ENCODE measurements at places on chromosomes 11 and 22.

DNA sequence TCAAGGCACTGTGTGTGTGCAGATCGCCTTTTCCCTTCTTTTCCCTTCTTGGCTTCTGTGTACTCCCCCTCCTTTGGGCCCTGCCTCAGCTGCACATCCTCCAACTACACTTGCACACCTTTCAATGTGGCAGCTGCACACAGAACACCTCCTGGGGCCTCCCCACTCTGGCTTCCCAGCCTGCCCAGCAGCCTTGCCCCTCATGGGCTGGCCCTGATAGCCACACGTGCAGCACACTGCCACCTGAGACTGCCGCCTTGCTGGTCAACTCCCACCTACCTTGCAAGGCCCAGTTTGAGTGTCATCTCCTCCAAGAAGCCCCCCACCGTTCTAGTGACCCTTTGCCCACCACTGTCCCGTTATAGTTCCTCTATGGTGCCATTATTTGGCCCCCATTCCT is 77.3 kb upstream of the ARFGAP3 start:
- DNase-seq = no peak

DNA sequence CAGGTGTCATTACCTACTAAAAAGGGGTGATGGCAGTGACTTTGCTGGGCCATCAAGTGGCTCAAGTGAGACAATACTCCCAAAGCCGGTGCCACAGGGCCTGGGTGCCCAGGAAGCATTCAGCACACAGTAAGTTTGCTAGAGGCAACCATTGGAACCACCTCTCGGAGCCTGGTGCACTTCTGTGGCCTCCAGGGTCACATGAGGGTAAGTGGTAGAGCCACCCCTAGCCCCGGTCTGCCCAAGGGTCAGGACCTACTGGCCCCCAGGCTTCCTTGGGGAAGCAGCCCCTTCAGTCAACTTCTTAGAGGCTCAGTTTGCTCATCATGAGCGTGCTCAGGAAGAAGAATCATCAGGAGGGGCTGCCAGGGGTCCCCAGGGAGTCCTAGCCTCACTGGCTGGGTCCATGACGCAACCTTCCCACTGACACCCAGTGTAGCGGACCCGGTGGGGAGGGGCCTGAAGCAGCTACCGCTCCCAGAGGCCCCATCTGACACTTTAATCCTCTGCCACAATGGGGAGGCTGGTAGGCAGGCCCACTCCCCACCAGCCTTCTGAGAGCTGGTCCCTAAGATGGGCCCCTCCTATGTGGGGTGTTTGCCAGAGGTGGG is 17.5 kb upstream of the RASL10A start:
- no peak for DNase-seq

DNA sequence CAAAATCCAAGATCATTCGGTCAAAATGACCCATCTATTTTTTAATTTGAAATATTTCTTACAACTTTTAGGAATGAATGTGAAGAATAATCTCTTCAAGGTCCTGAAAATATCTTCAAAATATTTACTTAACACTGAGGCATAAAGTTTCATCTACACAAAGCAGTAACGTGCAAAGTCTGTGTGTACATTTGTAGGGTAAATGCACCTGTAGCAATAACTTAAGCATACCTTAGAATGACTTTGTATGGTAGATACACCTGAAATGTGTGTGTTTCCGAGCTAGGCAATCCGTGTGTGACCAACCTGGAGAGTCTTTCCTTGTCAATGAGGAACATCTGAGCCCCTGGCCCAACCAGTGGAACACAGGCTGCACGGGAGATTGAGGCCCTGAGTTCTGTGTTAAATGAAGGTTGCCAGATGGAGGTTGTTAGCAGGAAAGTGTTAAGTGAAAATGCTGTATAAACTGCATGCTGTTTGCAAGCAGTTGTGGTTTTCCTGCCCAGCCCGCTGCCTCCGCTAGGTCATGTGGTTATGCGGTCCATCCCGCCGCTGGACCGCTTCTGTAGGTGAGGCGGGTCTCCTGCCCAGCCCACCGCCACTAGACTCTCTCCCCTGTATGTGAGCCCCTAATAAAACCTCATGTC is 7.6 kb upstream of the CTR9 start:
- peak; percentile 64 for DNase-seq

- no peak for DNase-seq
Measured at GRCh38 chr11:32464078-32464477, 28.7 kb upstream of the WT1 start.

- no peak for DNase-seq
Measured at GRCh38 chr11:43532041-43532440, 148.5 kb upstream of the HSD17B12 start.

DNA sequence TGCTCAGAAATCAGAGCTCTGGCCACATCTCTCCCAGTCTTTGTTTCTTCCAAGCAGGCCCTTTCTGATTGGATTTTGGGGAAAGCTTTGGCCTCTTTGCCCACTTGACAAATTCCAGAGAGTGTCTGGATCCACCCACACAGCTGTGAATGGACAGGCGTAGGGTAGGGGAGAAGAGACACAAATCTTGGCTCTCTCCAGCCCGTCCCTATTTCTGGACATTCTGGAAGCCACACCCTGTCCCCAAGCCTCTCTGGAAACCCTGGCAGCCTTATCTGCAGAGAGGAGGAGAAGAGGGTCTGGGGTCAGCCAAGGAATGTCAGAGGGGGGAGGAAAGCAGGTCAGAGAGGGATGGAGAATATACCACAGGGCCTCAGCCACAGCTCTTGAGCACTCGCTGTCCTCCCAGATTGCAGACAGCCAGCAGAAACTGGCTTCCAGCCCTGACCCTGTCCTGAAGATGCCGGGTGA is 59.5 kb upstream of the WNT11 start:
- DNase-seq = no peak

DNA sequence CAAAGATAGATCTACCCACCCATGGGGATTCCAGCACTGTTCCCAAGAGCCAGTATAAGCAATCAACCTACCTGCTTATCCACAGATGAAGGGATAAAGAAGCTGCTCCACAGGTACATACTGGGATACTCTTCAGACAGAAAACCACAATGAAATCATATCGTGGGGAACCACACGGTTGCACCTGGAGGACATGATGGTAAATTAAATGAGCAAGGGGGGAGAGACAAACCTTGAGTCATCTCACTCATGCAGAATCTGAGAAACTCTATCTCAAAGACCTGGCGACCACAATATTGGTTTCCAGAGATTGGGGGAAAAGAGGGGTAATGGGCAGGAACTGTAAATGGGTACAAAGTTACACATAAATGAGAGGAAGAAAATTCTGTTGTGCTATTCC is 14.5 kb downstream of the RGL4 start:
- peak; percentile 27 for DNase-seq

- no peak for DNase-seq
Measured at GRCh38 chr11:27869701-27870100, 169.4 kb upstream of the BDNF start.

DNA sequence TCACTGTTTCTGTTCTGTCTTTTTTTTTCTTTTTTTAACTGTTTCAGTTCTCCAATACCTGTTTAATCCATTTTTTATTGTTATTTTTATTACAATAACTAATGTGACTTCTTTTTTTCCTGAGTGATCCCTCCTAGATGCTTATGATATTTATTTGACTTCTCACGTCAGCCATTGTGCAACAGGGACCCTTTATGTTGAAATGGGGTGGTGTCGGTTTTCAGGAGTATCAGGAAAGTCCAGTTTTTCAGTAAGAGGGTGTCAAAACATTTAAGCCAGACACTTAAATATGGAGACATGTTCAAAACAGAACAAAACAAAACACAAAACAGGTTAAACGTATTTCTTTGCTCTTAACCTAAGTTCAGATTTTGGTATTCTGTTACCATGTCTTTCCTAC is 418.8 kb downstream of the DYNC2H1 start:
- DNase-seq = no peak

DNA sequence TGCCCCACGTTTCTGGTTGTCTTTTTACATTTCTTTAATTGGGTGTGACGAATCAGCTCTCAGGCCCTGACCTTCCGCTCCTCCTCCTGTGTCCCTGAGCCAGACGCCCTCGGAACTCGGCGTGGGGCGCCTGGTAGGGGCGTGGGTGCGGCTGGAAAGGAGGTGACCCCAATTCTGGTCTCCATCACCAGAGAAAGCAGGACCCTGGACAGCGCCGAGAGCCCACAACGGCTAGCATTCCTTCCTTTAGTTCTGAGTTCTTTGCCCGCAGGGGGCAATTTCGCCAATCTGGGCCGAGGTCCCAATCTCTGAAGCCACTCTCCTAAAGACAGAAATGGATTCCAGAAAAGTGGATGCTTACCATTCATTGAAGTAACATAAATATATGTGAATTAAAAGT is 11.7 kb upstream of the RBMXL2 start:
- DNase-seq = no peak

GRCh38 chr11:114820621-114821020 is 142.3 kb downstream of the NXPE2 start:
- no peak for DNase-seq

DNA sequence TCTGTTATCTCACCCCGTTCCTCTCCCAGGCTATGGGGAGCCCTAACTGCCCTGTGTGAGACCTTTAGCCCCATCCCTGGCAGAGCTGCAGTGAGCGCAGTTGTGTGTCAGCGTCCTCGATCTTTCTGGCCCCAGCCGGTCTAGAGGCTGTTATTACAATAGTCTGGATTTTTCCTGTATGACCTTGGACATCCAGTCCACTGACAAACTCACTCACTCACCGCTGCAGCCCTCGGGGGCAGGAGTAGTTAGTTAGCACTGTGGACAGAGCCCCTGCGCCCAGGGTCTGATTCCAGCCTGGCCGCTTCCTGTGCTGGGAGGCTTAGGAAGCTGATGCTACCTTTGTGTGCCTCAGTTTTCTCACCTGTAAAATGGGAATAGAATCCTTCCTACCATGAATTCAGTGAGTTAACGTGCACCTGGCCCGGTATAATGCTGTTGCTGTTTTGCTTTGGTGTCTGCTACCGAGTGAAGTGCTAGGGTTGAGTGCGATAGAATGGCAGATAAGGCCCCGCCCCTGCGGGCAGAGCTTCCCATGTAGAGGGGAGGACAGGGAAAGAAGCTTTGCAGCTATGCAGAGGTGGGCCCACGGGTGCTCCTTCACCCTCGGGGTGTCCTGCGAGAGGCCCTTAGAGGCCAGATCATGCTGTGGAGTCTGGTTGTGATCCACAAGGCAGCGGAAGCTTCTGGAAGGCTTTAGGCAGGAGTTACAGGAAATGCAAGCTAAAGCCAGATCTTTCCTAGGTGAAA is 3.0 kb downstream of the LRP5 start:
- no peak for DNase-seq

GRCh38 chr11:62755086-62755615 is 1.2 kb upstream of the ZBTB3 start:
- DNase-seq = no peak

DNA sequence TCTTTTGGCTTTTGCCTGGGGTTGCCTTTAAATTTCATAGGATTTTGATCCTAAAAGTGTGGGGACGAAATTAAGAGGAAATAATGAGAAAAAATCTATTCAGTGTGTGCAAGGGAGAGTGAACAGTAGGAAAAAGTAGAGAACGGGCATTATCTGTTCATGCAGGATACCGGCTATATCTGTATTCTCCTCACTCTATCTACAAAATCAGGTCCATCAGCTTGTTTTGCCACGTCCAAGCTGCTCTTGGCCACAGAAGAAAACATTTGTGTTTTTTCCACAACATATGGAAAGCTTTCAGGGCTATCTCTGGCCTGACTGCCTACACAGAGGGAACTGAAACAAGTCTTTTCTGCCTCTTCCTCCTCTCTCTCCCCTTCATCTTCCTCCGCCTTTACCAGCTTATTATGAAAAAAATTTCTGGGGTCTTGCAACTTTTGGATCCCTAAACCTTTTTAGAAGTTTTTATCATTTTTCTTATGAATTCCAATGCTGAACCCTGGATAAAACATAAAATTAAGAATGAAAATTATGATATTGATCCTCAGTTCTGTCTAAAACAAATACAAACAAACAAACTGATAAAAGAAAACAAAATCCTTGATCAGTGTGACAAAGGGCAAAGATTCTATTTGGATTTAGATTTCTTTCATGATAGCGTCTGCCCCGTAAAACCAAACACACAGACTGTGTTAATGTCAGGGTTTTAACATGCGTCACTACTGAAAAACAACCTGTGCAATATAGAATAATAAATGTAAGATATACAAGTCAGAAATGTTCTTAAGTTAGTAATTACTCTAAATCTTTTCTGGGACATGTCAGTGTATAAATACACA is 219.7 kb downstream of the CNTN5 start:
- no peak for DNase-seq

DNA sequence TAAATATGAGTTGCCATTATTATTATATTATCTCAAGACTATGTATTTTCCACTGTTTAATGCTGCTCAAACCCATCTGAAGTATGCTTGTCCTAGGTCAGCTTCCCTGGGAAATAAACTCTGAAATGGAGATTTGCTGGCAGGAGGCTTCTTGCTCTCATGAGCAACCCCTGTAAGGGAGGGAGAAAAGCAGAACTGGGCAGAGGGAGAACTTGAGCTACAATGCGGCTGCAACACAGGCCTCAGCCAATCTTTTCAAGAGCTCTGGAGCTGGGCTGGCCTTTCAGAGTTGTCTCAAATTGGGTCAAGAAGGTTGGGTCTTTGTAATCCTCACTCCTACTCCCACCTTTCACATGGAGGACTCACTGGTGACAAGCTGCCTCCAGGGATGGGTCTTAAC is 412.6 kb downstream of the TENM4 start:
- no peak for DNase-seq

GRCh38 chr11:21053466-21053865 is 384.1 kb downstream of the NELL1 start:
- DNase-seq = no peak

- peak; percentile 49 for DNase-seq
Measured at GRCh38 chr11:31995525-31996094, 95.3 kb upstream of the RCN1 start.

GRCh38 chr22:45328822-45329529 is 19.2 kb downstream of the FAM118A start:
- DNase-seq = no peak

DNA sequence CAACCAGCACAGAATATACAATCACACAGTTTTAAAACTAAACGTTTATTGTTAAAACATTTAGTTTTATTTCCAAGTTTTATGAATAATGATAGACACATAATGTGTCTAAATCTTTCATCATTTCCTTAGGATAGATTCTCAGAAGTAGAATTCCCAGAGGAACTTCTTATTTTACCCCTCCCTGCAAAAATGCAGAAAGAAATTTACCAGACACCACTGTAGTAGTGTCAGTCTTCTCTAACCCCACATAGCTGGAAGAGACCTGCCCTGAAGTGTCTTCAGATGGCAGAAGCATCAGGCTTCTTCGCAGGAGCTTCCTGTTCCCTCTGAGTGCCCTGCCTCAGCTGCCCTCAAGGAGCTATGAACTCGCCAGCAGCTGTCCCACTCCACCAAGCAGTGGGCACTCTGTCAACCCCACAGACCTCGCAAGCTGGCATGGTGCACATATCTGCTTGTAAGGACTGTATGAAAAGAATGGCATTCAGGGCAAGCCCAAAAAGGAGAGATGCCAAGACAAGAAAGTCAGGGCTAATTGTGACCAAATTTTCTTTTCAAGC is 28.5 kb upstream of the PAK1 start:
- DNase-seq = no peak

GRCh38 chr11:69438286-69438920 is 43.1 kb upstream of the LINC01488 start:
- DNase-seq = no peak

Data from activated naive CD4-positive, alpha-beta T cell treated with anti-CD3 and anti-CD28 coated beads, Interleukin-2, amount 10 ng/mL, durations not matched to agents 7 days and 5 days (primary cell).